Right renal pelvis (tissue), 4 donors: ENCODE measurements at places on chromosomes 4 and X.

DNA sequence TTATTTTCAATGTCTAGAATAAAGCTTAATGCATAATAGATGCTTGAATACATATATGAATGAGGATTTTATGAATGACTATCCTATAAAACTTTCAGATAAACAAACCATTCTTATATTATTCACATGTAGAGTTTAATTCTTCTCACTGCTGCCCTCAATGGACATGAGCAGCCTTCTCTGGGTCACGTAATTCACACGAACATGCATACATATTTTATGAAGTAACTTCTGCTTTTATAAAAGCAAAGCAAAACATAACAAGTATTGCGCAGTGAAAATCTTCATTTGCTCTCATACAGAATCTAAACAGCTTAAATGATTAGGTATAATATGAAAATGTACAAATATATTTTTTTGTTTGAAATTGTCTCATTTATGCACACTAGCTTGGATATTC is 116.7 kb downstream of the TMA16 start:
- DNase-seq, result no peak

DNA sequence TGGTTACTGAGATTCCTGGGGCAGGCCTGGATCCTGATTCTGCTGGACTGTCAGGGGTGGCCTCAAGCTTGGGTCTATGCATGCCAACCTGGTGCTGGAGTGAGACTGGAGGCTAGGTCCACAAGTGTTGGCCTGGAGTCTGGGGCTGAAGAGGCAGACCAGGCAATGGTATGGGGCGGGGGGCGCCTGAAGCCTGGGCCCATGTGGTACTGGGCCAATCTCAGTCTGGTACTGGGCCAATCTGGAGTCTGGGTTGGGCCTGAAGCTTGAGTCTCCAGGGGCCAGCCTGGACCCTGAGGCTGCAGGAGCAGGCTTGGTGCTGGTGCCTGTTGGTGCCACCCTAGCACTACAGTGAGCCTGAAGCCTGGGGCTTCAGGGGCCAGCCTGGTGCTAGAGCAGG is 108.9 kb upstream of the ZCCHC13 start:
- no peak for DNase-seq

GRCh38 chrX:149069899-149070298 is 435.2 kb downstream of the IDS start:
- DNase-seq, result no peak

- DNase-seq, result no peak
Measured at GRCh38 chr4:25104591-25104990, 55.7 kb downstream of the SEPSECS start.

GRCh38 chr4:188665491-188666457 is 526.5 kb downstream of the TRIML1 start:
- no peak for DNase-seq

- DNase-seq, result no peak
Measured at GRCh38 chr4:81465406-81466340, 6.0 kb downstream of the RASGEF1B start.

DNA sequence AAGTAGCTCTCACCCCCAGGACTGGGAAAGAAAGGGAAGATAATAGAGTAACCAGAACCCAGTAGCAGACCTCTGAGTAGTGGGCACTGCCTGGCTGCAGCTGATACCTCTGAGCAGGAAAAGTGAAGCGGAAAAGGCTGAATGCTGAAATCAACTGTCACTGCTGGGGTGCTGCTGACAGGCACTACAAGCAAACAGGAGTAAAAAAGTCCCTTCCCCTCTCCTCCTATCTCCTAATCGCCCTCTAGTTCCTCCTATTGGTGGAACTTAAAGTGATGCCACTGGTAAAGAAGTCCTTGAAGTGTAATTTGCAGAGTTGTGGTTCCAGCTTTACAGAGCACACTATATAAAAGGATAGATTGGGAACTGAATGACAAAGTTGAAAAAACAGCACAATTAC is 32.8 kb upstream of the GLRB start:
- no peak for DNase-seq

DNA sequence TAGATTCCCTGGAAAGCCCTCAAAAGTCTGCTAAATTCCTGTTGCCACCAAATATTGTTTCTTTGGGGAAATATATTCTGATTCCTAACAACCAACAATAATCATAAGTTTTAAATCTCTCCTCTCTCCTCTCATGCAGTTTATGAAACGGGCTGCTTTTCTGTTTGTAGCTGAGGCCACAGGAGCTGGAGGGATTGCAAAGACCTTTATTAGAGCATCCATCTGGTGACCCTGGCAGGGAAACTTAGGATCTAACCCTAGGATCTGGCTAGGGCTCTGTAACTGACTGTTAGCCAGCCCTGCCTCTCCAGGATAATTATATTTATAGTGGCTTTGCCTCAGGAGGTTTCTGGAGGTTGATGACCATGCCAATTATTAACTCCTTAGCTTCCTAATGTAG is 56.9 kb downstream of the SMAD1 start:
- no peak for DNase-seq

GRCh38 chr4:2689825-2690700 is 66.1 kb downstream of the TNIP2 start:
- DNase-seq, result no peak

GRCh38 chrX:85052636-85053343 is 49.1 kb downstream of the APOOL start:
- no peak for DNase-seq

DNA sequence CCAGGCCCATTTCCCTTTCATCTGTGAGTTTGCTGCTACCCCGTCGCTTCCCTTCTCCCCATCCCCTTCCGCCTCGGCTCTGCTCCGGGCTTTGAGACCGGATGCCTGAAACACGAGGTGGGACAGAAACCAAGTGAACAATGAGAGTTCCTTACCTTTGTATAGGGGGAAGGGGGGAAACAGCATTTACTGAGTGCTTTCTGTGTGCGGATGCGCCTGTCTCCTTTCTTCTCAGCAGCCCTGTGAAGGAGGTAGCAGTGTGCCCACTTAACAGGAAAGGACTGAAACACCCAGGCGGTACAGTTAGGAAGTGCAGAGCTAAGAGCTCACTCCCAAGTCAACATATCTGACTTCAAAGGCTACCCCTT is 43.2 kb upstream of the TMSB15B start:
- DNase-seq, result no peak

DNA sequence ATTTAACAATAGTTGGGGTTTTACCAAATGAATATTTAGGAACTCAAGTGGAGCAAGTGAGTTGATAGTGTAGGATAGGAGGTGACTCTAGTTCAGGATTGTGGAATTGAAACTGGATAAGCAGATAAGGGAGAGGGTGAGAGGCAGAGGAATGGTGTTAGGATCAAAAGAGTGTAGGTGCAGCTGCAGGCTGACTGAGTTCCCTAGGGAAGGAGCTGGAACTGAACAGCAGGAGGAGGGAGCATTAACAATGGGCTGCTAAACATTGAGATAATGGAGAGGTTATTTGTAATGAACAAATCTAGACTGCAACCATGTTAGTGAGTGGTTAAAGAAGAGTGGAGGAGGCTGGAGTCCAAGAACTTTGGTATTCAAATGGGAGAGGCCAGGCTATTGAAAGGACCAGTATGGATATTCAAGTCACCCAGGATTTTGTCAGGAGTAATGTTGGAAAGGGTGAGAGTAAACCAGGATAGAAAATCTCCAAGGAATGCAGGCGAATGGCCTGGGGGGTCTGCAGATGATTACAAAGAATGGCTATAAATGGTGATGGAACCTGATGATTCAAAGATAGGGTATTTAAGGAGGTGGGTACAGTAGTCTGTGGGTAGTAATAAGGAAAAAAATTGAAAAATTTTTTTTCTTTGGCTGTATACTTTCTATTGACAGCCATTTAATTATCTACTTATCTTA is 497.1 kb upstream of the TENM3 start:
- no peak for DNase-seq

- no peak for DNase-seq
Measured at GRCh38 chr4:100379583-100380105, 138.2 kb downstream of the EMCN start.

DNA sequence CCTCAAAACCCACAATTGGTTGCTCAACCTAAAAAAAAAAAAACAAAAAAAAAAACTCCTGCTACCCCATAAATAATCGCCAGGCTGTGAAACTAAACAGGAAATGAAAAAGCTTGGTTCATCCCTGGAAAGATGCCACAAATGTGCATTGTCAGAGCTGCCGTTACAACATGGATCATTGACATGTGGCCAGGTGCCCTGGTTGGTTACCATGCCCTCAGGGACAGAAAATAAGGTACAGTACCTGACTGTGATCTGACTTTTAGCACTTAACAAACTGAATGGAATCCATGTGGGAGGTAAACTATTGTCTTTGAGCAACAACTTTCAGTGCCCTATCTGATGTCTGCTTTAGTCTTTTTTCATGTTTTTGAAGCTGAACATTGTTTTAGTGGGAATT is 118.0 kb upstream of the RPL34 start:
- DNase-seq, result no peak

GRCh38 chr4:84931961-84932360 is 34.5 kb downstream of the WDFY3 start:
- no peak for DNase-seq

GRCh38 chr4:40187386-40187906 is 9.4 kb upstream of the RHOH start:
- no peak for DNase-seq

DNA sequence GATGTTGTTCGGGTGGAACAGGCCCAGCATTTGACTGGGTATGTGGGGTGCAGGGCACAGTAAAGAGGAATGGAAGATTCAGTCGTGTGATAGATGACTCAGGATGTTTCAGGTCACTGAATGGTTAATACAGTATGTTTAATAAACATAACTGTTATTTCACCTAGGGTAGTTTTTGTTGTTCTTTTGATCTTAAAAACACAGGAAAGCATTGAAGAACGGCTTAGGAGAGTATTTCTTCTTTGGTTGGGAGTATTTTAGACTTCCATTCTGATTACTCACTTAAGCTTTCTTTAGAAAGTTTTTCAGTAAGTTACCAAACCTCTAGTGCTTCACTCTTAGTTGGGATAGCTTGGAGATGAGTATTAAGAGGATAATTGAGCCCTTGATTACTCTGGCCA is 62.3 kb downstream of the STAG2 start:
- DNase-seq, result no peak

DNA sequence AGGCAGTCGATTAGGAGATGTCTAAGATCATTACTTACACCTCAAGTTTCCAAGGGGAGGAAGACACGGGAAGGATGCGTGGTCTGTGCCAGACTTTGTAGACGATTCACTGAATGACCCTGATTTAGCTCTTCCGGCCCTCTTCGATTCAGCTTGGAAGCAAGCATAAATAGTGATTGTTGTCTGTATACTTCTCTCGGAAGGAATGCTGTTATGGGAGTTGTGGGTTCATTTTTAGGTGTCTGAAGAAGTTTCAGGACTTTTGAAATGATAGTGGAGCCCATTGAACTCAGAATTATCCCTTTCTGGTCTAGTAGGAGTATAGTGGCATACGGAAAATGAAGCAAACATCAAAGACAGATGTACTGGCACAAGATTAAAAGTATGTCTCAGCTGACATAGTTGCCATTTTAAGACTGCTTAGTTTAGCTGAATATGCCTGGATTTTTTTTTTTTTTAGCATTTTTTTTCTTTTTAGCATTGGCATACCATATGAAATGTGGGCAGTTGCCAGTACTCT is 1.0 kb upstream of the ANKRD17 start:
- peak; percentile 28 for DNase-seq

GRCh38 chrX:111098874-111099273 is 2.9 kb downstream of the PAK3 start:
- DNase-seq, result no peak

DNA sequence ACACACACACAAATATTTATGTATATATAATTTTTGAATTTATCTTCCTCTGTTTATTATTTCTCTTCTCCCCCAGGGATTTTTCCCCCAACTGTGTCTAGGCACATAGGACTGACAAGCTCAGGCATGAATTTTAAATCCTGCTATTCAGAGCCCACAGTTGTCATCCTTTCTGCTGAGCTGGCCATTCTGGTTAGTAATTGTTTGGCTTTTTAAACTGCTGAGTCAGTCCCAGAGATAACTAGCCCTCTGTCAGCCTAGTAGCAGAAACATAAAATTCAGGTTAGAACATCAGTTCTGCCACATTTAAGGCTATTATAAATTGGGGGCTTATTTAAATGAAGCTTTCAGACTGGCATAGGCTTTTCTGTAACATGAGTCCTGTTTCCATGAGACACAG is 151.7 kb upstream of the MAOA start:
- DNase-seq, result no peak

DNA sequence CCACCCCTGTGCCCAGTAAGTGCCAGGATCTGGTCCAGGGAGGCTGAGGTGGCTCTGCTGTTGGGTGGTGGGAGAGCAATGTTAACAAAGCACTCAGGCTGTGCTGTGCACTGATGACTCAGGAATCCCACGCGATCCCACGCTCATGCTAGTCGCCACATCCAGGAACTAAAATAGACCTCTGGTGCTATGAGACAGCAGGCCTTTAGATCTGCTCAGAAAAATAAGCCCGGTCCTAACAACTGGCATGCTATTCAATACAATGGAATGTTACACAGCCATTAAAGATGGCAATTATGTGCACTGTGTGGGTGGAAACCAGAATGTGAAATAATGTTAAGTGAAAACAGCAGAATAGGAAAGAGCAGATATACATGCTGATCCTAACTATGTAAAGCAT is 26.0 kb downstream of the ARL13A start:
- no peak for DNase-seq

- no peak for DNase-seq
Measured at GRCh38 chr4:4486969-4487368, 54.9 kb downstream of the STX18 start.

GRCh38 chr4:99968330-99968729 is 18.3 kb upstream of the H2AZ1 start:
- DNase-seq, result no peak

DNA sequence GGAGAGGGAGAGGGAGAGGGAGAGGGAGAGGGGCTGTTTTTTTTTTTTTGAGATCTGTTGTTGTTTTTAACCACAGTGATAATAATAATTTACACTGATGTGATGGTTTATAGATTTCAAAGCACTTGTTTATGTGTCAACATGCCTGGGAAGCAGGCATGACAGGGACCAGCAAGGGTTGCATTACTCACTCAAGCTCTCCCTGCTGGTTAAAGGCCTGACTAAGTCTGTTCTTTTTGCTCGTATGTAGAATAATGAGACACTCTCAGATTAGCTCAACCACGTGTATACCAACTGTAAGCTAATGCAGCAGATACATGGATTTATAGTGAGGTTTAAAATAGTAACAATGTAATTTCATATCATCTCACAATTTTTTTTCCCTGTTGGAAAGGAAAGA is 134.6 kb upstream of the BOD1L1 start:
- DNase-seq, result no peak

DNA sequence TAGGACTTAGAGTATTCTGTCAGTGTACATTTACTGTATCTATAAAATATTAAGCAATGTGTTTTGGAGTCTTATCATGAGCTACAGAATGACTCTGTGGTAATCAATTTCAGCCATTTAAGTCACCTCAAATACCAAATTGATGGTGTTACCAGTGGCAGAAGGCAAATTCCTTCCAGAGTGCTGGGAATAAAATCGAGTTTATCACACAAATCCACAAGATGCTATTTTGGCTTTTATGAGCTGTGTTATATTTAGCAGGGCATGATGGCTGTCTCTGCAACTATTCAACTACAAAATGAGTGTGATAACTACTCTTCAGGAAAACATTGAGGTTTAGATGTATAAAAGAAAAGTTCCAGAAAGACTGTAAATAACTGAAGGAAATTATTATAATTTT is 78.2 kb downstream of the AREG start:
- DNase-seq, result no peak
